Hindlimb muscle (tissue), 1 donor: ENCODE measurements at places on chromosomes 5 and 9.

DNA sequence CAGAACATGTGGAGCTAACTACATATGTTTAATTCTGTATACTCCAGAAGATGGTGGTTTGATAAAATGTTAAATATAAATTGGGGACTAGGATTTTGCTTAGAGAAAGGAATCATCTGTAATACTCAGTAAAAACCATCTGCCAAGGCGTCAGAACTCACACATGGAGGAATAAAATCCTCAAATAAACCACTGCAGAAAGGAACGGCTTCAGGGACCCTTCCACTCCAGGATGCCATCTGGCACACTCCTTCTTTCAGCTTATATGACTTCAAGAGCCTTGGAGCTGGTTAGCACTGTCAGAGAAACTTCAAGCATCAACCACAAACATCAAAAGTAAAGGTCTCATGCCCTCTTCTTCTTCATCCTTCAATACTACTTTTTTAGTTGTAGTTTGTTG is 360.6 kb downstream of the PLK2 start:
- no peak for DNase-seq

DNA sequence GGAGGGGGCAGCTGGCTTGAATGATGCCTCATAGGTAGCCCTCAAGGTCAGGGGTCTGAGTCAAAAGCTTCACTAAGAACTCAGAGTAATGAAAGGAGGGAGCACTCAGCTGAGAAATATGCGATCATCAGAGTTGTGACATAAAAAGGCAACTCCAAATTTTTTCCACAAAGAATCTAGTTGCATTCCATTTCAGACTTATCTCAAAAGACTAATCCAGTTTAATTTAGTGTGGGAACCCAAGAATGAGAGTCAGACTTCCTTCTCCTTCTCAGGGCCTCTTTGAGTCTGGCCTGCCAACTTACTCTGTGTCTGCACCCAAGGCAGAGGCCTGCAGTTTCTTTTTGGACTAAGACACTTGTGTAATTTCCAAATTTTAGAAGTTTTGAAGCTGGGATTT is 34.7 kb downstream of the GABRP start:
- DNase-seq: no peak

DNA sequence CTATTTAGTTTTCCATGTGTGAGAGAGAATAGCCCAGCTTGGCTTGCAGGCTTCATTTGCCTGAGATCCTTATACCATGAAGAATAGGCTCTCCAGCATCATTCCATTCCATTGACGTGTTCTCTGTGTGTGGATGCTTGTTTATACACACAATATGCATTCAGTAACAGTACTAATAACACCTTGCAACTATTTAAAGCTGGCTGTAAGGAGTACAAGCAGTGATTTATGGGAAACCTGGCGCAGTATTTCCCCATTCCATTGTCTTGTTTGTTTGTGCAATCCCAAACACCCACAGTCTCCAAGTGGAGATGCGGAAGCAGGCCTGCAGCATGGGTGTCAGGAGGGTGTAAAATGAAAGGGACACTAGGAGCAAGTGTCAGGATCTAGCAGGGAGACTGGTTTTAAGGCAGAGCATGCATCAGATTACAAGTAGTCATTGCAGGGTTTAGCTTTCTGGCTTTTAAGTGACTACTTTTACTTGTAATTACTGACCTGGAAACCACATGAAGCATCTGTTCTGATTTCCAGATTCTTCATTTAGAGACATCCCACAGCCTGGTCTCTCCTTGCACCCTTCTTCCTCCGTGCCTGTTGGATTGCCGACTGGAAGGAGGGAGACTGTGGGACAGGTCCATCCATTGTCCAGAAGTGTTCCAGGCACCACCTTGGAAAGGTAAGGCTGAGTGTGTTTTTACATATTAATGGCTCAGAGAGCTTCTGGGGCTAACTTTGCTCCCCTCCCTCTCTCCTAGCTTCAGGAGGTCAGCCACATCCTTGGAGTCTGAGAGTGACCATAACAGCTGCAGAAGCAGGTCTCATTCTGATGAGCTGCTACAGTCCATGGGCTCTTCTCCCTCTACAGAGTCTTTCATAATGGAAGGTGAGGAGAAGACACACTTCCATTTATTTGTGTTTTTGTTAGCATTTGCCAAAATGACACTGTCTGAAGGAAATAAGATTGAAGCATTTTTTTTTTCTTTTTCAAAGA is 241.6 kb downstream of the ARHGEF28 start:
- no peak for DNase-seq

DNA sequence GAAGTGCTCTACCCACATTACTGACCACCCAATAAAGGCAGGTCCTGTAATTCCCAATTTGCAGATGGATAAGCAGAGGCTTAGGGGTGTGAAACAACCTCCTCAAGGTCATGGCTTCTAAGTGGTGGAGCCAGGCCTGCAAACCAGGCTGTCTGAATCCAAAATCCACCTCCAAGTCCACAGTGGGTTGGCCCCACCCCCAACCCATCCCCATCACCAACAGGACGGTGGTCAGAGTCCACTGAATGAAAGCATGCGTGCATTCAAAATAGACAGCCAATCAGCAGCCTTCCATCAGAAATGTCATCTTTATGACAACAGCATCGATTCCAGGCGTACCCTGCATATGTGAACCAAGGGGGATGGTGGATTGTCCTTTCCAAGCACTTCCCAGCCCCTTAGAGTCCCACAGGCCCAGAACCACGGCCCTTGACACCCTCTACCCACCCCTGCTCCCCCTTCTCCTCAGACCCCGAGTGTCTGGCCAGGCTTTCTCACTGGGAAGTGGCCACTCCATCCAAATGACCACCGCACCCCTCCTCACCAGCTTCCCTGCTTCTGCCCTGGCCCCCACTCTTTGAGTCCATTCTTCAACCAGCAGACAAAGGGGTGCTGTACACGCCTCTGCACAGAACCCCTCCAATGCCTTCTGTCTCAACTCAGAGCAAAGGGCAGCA is 133.1 kb downstream of the KCNIP1 start:
- no peak for DNase-seq

DNA sequence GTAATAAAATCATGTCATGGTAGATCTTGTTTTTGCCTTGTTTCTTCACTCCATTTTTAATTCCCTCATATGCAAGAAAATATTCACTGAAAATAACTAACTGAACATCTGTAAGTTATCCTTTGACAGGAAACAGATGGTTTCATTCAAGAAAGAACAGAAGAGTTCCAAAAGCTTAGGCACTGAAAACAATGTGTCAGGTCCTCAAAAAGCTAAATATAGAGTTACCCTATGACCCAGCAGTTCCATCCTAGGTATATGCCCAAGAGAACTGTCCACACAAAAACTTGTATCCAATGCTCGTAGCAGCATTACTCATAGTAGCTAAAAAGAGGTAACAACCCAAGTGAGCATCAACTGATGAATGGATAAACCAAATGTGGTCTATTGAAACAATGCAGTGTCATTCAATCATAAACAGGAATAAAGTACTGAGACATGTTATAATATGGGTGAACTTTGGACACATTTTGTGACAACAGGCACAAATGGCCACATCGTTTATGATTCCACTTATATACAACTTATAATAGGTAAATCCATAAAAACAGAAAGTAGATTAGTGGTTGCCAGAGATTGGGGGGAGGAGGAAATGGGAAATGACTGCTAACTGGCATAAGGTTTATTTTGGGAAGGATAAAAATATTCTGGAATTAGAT is 231.0 kb downstream of the FRMD3 start:
- DNase-seq: peak; percentile 21

DNA sequence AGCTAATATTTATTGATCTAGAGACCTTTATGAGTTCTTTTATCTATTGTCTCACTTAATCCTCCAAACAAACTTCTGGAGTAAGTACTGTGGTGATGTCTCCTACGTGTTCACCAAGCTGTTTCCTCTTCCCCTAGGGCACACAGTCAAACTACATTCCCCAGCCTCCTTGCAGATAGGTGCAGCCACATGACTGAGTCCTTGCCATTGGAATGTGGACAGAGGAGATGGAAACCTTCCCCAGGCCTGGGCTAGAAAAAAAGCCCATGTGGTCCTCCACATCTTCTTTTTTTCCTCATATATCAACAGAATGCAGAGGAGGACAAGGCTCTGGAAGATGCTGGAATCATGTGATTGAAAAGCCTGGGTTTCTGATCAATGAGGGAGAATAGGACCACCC is 88.0 kb downstream of the ANKRD55 start:
- DNase-seq: no peak

- DNase-seq: no peak
These were observed 80.0 kb upstream of the PUM3 start for GRCh38 chr9:2923766-2924379.

- DNase-seq: peak; percentile 12
These were observed 70.5 kb downstream of the SNX24 start for GRCh38 chr5:122915717-122916461.

DNA sequence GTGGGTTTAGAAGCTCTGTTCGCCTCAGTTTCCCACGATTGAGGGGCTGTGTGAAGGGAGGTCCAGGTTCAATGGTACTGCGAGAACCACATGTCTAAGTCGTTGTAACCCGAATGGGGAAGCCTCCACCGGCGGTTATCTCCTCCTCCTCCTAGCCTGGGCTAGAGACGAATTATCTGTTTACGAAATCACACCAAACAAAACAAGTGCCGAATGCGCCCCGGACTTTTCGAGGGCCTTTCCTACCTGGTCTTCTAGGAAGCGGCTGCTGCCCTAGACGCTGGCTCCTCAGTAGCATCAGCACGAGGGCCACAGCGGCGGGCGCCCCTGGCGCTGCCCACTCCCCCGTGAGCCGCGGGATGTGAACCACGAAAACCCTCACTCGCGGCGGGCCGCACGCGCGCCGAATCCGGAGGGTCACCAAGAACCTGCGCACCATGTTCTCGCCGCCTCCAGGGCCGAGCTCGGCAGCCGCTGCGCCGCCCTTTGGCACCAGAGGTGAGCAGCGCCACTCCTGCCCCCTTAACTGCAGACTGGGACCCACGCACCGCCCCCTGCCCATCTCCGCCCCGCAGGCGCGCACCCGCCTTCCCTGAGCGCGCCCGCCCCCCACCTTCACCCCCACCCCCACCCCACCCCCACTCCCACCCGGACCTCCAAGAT is at the start of gene CDKN2A:
Gene CDKN2A (minus strand): TSS at position 500 of the 663 bp plus-strand sequence.
- no peak for DNase-seq

- DNase-seq: no peak
These were observed 46.1 kb downstream of the RFX3 start for GRCh38 chr9:3479514-3480352.

DNA sequence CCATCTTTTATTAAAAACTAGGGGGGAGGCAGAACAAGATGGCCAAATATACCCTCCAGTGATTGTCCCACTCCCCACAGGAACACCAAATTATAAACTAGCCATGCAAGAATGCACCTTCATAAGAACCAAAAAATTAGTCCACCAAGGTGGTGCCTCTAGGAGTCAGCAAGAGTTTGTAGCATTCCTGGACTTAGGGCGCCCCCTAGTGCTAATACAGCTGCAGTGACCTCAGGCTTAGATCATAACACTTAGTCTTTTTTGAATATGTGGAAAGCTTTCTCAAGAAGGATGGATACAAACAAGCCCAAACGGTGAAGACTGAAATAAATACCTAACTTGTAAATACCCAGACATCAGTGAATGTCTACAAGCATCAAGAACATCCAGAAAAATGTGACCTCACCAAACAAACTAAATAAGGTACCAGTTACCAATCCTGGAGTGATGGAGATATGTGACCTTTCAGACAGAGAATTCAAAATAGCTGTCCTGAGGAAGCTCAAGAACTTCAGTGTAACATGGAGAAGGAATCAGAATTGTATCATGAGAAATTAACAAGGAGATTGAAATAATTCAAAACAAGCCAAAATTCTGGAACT is 19.3 kb downstream of the PPIP5K2 start:
- DNase-seq: peak; percentile 28

DNA sequence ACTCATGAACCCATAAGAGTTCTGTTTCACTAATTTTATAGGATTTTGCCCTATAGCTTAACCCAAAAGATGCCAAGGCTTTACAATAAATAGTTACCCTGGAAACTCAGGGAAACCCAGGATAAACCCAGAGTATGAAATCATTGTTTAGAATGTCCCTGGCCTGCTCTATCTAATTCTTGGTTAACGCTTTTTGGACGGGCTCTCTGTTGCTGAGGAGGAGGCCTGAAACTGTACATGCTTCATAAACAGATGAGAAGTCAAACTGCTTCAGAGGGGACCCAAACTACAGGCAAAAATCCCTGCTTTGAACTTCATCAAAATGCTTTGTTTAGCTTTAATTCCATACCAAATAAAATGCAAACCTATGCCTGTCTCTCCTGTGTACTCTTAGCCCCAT is 291.9 kb downstream of the SH3GL2 start:
- DNase-seq: no peak

GRCh38 chr5:107010060-107010459 is 660.7 kb downstream of the EFNA5 start:
- DNase-seq: no peak

DNA sequence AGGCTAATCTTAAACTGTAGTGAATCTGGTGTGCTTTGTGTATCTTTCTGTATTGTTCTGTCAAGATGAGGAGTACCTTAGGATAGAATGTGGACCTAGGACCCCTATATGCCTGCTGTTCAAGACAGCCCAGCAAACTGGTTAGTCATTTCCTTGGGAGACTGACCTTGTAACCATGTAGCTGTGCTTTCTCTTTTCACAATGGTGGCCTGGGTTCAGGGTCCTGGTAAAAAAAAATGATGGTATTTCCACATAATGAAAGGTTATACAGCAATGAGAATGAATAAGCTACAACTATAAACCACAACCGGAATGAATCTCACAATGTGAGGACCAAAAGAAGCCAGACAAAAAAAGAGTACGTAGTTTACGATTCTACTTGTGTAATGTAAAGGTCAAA is 36.4 kb upstream of the F2RL1 start:
- no peak for DNase-seq
